ENCODE measurements at places on chromosomes 3 and 15.

- no peak for DNase-seq
Observed at GRCh38 chr15:75929799-75930565, 26.3 kb downstream of the FBXO22 start.

GRCh38 chr15:67838789-67839332 lies 984 bp downstream of the RNU6-1 start:
- DNase-seq: no peak

DNA sequence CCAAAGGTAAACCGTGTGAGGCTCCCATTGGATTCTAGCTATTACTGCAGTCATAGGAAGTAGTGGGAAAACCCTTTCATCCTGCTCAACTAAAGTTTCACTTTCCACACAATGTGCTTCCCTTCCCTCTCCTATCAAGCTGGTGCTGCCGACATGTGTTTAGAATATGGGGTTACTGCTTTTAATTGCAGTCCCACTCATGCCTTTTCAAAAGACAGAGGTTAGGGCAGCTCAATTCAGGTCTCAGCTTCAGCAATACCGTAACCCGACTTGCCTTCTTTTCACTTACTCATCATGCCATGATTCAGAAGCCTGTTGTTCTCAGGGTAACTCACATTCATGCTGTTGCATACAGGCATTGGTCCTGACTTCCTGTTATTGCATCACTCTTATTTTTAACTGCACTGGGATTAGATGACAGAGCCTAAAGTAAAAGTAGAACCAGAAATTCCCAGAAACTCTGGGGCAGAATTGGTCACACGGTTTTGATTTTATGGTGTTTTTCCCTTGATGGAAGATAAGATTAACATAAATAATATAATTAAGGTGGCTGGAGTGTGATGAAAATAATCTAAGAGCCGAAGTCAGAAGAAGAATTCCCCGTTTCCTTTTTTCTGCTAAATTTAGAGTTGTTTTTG lies 45.7 kb downstream of the C2CD4B start:
- no peak for DNase-seq

GRCh38 chr15:63701365-63701764 lies 104.2 kb downstream of the FBXL22 start:
- DNase-seq: no peak

DNA sequence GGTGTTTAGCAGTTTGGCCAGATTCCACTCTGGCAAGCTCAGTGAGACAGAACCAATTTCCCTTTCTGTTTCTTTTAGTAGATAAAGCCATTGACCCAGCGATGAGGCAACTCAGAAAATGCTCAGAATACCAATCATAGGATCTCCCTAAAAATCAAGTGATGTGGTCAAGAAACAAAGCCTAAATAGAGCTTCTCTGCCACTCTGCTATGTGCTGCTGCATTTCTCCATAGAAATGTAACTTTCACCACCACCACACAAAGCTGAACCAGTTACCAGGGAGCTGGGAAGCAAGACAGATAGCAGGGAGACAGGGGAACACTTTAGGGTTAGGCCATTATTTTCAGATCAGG lies 109.8 kb downstream of the RPL22L1 start:
- DNase-seq: no peak

DNA sequence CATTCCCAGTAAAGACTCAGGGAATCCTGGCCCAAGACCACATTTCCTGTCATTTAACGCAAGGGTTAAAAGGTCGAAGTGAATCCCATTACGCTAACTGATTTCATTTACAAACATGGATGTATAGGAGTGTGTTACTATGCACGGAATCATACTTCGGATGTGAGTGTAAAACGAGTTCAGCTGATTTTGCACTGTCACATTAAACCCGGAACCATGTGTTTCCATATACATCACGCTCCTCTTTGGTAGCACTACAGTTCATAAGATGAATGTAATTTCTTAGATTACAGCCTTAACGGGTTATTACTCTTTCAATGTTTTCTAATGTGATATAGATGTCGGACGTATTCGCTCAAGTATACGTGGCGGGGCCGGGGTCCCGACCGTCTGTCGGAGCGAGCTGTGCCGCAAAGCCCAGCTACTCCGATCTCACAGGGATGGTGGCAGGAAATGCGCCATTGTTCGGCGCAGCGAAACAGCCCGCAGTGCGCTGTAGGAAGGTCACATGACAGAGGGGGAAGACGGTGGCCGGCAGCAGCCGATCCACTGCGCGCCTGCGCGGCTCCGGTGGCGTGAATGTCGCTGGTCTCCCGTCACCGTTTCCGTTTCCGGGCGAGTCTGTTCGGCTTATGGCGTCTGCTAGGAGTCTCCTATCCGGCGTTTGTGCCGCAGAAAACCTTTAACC lies 97.3 kb downstream of the NPAP1 start:
- peak; percentile 12 for DNase-seq

- no peak for DNase-seq
Observed at GRCh38 chr3:63791974-63792373, 27.1 kb upstream of the C3orf49 start.

DNA sequence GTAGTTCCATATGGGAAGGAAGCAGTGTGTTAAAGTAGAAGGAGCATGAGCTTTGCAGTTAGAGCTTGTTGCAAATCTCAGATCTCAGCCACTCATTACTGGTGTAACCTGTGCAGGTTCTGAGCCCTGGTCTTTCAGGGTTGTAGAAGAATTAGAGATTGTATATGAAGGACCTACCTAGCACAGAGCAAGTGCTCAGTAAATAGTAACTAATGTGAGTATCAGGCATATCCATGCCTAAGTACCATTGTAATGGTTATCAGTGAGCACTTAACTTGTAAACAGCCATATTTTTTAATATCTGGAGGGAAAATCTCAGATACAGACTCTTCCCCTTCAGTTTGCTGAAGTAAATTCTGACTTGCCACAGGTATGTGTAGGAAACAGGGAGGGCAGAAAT lies 59.3 kb downstream of the MAP6D1 start:
- no peak for DNase-seq

DNA sequence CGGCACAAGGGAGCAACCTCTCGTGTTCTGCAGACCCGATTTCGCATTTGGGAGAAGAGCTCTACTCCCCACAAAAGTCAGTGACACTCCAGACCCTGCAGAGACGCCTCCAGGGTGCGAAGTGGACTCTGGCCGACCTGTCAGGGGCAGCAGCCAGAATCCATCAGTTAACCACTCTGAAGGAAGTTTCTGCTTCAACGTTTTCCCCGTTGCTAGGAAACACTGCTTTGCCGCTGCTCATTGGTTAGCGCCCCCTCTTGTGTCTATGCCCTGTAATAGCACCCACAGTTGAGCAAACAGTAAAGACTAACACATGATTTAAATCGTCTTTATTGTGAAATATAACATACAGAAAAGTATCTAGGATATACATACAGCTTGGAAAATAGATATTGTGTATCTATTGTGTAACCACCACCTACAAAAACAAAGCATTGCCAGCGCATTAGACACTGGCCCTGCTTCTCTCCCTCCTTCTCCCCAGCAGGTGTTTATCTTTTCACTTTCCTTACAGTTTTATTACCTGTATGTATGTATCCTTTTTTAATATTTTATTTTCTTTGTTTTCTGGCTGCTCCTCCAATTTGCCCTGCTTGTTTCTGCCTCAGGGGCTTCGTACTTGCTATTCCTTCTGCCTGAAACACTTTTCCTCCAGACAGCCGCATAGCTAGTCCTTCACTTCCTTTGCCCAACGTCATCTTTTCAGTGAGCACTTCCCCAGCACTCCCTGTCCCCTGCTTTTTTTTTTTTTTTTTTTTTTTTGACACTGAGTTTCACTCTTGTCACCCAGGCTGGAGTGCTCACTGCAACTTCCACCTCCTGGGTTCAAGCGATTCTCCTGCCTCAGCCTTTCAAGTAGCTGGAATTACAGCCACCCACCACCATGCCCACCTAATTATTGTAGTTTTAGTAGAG lies 38.8 kb downstream of the TMEM40 start:
- DNase-seq: peak; percentile 18
